ENCODE measurements at places on chromosomes 12 and 14.

DNA sequence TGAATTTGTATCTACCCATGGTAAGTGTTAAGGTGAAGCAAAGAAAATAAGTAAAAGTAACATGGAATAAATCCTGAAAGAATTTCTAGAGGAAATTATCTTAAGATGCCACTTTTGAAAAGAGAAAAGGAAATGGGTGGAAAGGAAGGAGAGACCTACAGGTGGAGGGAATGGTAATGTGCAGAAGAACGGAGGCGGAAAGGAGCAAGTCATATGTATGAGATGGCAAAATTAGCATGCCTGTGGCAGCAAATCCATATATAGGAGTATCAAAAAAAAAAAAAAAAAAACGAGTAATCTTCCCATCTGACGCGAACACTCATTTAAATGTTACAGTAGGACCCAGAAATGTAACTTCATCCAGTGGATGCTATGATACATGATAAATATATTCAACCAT is 23.0 kb downstream of the OSBPL8 start:
- DNase-seq = no peak

GRCh38 chr12:76920172-76921099 is 41.6 kb upstream of the CSRP2 start:
- DNase-seq = peak; percentile 51

DNA sequence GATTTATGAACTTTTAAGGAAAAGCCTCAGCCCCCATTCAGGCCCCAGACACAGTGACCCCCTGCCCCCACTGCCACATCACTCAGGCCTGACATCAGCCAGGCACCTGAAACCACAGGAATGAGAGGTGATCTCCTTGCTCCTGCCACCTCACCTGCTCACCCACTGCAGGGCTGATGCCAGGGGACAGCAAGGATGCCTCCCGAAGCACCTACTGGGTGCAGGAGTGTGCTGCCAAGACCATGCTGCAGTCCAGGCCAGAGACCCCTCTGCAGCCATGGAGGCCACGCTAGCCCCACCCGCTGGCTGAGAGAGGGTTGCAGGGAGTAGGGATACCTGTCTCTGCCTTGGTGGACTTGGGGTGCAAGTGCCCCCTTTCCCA is 18.6 kb upstream of the KRT7 start:
- DNase-seq = no peak

- no peak for DNase-seq
Measured at GRCh38 chr14:25904446-25904845, 693.4 kb downstream of the NOVA1 start.
